ENCODE measurements at places on chromosomes 13 and 19.

DNA sequence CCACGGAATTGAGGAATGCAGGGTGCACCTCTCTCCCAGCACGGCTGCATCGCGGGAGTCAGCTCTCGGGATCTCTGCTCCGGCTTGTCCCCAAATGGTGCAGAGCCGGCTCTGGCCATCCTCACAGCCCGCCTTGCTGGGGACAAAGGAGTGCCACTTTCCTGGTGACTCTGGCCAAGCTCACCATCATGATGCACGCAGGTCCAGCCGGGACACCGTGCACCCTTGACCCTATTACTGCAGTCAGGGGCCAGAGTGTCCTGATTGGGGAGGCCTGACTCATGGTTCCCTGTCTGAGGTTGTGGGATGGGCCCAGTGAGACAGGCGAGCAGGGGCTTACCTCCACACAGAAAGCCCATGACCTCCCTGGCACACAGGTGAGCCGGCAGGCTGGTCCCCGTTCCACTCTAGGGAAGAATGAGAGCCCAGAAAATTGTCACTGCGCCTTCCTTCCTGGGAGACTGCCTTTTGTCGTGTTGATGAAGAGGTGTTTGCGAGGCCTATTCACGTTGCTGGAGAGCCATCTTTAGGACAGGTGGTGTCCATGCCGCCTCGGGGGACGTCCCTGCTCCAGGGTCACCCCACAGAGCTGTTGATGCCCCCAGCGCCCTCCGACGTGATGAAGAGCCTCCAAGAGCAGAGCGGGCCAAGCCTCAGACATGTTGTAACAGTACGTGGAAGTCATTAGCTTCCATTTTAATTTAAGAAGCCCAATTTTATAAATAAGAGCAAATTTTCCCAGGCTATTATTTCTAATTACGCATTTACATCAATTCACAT lies 18.5 kb upstream of the VSTM2B start:
- no peak for DNase-seq

GRCh38 chr13:32811297-32811800 lies 204.9 kb upstream of the KL start:
- DNase-seq, result no peak

DNA sequence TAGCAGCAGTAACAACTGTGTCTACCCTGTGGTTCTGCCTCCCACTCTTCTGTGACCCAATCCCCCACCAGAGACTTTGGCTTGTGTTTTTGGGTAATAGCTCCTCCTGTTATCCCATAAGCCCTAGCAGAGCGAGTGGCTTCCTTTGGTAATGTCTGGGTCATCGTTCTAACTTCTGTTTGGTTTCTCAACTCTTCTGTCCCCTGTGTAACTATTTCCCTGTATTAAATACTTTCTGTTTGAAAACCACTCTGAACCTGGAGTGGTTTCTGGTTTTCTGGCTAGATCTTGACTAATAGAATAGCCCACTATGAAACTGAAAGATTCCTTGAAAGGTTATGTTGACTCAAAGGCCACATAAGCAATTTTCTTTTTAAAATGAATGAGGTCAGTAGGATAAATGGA lies 350.0 kb downstream of the DCT start:
- DNase-seq, result no peak

GRCh38 chr19:30895946-30896345 lies 453.3 kb downstream of the TSHZ3 start:
- DNase-seq, result no peak

DNA sequence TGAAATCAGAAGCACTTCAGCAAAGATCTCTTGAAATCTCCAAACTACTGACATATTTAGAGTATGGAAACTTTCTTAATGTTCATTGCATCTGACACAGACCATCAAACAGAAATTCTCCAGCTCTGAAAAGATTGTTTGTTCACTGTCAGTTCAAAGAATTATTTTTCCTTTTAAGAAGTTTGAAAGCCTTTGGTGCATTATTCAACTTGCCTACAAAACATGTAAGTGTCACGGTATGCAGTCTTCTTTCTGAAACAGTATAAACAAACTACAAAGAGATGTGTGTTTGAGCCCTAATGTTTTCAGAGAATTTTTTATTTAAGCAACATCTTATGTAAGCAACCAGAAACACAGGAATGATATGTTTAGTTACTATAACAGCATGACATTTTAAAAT lies 125.4 kb downstream of the FGF14 start:
- DNase-seq, result no peak

GRCh38 chr13:68078469-68078868 lies 848.3 kb upstream of the PCDH9 start:
- no peak for DNase-seq

DNA sequence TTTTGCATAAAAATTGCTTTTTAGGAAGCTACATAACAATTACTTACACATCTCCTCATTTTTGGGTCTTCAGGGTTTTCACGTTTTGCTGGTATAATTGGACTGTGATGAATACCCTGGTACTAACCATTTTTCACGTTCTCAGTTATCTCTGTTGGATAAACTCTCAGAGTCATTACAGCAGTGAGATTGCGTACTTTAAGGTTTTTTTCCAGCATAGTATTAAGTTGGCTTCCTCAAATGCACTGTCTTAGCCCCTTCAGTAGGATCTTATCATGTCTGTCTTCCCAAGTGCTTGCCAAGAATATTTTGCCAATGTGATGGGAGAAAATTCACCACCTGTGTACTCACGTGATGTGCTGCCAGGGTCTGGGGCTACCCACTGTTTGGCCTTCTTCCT lies 342.5 kb downstream of the TEX29 start:
- no peak for DNase-seq

- no peak for DNase-seq
These were observed 4.0 kb downstream of the ERF start for GRCh38 chr19:42250666-42251531.

GRCh38 chr13:112187527-112188297 lies 120.8 kb downstream of the SOX1 start:
- DNase-seq, result no peak

Measured in stimulated activated CD8-positive, alpha-beta memory T cell treated with anti-CD3 and anti-CD28 coated beads, Interleukin-15, amount 100 ng/mL, for 48 hours (primary cell).